ENCODE measurements at places on chromosomes 2 and 18. TPM values are rescaled to one million over a fixed set of nuclear protein-coding genes. Genes with fewer than 3 reads are reported as not detected.

DNA sequence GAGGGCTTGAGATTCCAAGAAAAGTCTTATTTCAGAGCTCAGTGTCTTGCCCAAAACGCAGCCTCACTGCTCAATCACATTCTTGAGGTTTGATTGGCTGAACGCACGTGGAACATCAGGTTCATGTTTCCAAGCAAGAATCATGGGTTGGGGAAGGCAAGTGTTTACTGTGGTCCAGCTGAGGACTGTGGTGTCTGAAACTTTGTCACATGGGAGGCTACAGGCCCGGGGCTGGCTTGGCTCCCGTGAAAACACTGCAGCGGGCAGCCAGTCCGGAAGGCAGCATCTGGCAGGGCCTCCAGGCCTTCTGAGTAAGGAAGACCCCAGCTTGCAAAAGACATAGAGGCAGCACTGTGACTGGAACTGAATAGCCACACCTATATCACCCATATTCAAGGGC, 84.7 kb downstream of the POLR1A start:
- no peak for DNase-seq

DNA sequence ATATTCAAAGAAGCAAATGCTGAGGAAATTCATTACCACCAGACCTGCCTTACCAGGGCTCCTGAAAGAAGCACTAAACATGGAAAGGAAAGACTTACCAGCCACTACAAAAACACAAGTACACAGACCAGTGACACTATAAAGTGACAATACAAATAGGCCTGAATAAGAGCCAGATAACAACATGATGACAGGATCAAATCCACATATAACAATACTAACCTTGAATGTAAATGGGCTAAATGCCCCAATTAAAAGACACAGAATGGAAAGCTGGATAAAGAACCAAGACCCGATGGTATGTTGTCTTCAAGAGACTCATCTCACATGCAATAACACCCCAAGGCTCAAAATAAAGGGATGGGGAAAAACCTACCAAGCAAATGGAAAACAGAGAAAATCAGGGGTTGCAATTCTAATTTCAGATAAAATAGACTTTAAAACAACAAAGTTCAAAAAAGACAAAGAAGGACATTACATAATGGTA, 353.4 kb downstream of the LNPK start:
- DNase-seq: no peak

GRCh38 chr2:205119136-205119535, 563.2 kb upstream of the NRP2 start:
- no peak for DNase-seq

DNA sequence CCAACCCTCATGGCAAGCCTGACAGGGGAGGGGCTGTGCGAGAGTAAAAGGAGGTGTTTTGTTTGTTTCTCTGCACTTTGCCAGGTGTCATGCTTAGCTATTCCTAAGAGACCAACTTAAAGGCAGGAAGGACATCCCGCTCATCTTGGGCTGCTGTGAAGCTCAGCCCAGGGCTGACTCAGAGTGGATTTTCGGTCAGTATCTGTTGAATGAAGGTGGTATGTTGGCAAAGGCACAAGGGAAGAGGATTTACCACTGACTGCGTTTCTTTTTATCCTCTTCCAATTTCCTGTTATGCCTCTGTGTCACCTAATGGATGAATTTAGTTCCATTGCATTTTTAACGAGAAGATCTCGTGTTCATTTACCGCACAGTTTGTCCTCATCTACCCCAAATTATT, 18.9 kb downstream of the TRPM8 start:
- DNase-seq: no peak

Gene KRTCAP3
- total RNA-seq: 147 TPM

Data from prostate gland (tissue), 2 donors.